Urinary bladder (tissue), 4 donors: ENCODE measurements at places on chromosomes 6 and 20. TPM values are rescaled to one million over a fixed set of nuclear protein-coding genes. Genes with fewer than 3 reads are reported as not detected.
A peak's percentile ranks its signal among the peaks of the same experiment; 100 is the strongest.

GRCh38 chr6:87184762-87185250 is 29.4 kb downstream of the ZNF292 start:
- DNase-seq, result no peak

DNA sequence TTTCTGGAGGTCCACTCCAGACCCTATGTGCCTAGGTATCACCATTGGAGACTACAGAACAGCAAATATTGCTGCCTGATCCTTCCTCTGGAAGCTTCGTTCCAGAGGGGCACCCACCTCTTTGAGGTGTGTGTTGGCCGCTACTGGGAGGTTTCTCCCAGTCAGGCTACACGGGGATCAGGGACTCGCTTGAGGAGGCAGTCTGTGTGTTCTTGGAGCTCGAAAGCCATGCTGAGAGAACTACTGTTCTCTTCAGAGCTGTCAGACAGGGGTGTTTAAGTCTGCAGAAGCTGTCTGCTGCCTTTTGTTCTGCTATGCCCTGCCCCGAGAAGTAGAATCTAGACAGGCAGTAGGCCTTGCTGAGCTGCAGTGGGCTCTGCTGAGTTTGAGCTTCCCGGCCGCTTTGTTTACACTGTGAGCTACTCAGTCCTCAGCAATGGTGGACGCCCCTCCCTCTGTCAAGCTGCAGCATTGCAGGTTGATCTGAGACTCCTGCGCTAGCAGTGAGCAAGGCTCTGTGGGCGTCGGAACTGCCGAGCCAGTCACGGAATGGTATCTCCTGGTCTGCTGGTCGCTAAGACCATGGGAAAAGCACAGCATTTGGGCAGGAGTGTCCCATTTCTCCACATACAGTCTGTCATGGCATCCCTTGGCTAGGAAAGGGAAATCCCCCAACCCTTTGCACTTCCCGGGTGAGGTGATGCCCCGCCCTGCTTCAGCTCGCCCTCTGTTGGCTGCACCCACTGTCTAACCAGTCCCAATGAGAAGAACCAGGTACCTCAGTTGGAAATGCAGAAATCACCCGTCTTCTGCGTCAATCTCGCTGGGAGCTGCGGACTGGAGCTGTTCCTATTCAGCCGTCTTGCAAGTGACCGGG is 32.5 kb upstream of the ASCC3 start:
- no peak for DNase-seq

- DNase-seq, result no peak
Measured at GRCh38 chr6:11076540-11076939, 17.1 kb upstream of the SMIM13 start.

GRCh38 chr6:118980063-118980462 is 45.1 kb upstream of the MCM9 start:
- no peak for DNase-seq

SLCO4A1 gene
- total RNA-seq, result 1.4 TPM

DNA sequence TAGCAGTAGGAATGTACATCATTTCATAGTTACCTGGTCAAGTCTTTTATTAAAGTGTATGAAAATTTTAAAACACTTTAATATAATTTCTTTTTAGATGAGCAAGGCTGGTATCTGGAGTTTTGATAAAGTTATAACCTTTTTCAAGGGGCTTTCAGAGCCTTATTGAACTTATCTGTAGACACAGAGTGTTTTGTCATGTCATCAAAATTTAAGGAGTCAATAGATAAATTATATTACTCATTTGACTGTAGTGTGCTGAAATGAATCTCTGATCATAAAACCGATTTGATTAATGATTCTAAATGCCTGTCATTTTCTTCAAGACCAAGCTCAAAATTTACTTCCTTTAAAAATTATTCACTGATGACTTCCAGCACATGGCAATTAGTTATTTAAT is 125.6 kb downstream of the ARID1B start:
- no peak for DNase-seq

IL17F gene
- not detected for total RNA-seq

ESR1 gene
- total RNA-seq, result 6.9 TPM

- peak; percentile 32 for DNase-seq
Measured at GRCh38 chr6:136609873-136610706, 59.9 kb upstream of the MAP7 start.

SLC44A4 gene
- 3.3 TPM for total RNA-seq

DNA sequence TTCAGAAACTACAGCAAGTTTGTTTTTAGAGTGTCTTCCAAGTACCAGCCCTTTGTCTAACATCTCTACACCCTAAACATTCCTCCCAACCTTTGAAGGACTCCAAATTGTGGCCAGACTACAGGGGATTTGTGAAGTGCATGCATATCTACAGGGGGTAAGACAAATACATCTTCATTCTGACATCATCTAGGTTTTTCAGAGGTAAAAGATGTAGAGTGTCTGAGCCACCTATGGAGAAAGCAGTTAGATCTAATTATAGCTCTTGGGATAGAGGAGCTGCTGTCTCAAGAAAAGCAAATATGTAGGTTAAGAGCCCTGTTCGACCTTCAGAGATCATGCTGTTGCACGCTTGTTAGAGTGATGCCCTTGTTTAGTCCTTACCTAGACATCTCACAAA is 617.7 kb upstream of the AGPAT4 start:
- DNase-seq, result no peak

GRCh38 chr6:157552820-157553485 is 172.0 kb downstream of the ZDHHC14 start:
- DNase-seq, result no peak

DNA sequence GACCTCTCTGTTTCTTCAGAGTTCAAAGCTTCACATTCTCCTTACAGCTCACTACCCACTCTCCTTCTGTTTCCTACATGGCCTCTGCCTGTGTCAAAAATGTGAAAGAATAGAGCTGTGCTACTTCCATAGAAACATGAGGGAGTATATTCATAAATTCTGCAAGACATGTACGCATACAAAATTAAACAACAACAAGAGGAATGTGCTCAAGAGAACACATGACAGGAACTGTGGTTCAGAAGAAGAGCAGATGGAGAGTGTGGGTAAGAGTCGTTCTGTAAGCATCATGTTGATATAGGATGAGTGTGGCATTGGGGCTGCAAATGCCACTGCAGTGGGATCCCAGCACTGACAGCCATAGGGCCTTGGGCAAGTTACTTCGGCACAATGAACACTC is 266.6 kb upstream of the SASH1 start:
- DNase-seq, result no peak

DNA sequence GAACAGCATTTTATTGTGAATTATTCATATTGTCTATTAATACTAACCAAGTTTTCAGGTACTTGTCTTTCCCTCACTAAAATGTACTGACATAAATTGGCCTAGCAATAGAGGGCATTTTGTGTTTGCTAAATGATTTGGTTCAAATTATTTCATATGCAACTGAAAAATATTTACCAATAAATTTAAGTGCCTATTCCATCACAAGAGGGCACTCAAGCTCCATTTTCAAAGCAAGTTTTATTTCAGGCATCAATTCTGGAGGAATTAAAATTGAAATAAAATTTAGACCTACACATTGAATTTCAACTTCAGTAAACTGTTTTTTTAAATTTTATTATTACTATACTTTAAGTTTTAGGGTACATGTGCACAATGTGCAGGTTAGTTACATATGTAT is 114.3 kb upstream of the SYNCRIP start:
- DNase-seq, result peak; percentile 18

DNA sequence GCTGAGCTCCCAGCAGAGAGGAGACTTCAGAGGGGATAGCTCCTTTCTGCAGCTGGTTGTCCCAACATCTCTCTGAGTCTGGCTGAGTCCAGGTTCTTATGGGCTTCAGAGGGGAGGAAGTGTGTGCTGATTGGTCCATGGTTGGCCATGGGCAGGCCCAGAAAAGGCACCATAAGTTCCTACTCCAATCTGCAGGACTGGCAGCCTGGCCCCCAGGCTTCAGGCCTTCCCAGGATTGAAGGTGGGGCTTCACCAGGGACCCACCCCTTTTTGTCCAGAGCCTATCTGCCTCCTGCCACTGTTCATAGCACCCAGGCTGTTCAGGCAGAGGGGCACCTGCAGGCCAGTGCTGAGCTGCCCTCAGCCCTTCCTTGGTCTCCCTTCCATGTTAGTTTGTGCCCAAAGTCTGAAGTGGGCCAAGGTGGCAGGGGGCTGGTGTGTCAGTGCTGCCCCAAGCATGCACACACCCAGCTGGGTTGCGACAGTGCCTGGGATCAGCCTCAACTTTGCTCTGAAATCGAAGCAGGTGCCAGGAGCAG is 21.6 kb upstream of the TOP1 start:
- DNase-seq, result no peak

GRCh38 chr6:26030716-26031115 is 56.5 kb upstream of the HFE start:
- no peak for DNase-seq

DNA sequence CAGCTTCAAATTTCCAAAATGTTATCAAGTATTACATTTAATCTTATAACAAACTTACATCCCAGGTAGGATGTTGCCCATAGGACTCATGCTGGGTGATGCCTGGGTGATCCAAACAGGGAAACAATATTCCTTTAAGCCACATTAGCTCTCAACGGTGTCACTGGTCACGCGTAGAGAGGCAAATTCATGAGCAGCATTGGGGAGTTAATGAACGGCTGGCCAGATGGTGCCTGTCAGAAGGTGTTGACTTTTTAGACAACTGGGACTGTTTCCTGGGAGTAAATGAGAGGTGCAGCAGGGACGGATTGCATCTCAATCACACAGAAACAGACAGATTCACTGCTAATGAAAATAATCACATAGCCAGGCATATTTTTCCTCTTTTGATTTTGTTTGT is 83.3 kb upstream of the ID4 start:
- no peak for DNase-seq

DNA sequence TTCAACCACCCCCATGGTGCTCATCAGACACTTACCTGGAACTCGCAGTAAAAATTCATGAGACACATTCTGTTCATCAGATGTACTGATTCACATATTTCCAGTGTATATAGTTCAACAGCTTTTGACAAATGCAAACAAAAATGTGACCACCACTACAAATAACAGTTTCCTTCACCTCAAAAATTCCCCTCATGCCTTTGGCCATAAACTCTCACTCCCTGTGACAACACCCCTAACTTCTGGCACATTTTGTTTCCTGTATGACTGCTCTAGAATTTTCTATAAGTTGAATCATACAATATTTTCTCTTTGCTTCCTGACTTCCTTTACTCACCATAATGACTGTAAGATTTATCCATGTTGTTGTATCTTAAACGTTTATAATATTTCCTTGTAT is 63.7 kb downstream of the C6orf118 start:
- no peak for DNase-seq

- DNase-seq, result no peak
Measured at GRCh38 chr20:49270177-49270576, 7.7 kb downstream of the ZNFX1 start.

SNX3 gene
- 265 TPM for total RNA-seq

- DNase-seq, result no peak
Measured at GRCh38 chr6:165751486-165751885, 88.4 kb upstream of the PDE10A start.

DNA sequence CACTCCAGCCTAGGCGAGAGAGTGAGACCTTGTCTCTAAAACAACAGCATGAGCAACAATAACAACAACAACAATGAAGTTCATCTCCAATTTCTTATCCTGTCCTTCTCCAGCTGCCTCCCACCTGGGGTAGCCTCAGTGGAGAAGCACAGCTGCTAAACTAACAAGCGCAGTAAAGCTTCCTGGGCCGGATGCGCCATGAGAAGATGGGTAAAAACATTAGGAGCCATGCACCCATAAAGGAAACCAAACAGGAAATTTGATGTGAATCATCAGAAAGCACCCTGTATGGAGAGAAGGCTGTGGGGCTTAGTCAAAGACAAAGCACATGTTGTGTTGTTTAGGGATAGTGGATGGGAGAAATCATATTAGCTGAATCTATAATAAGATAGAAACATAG is 61.1 kb upstream of the CCN6 start:
- DNase-seq, result no peak
